ENCODE measurements at places on chromosomes 16 and 17. TPM values are rescaled to one million over a fixed set of nuclear protein-coding genes. Genes with fewer than 3 reads are reported as not detected.
A peak's percentile ranks its signal among the peaks of the same experiment; 100 is the strongest.

DNA sequence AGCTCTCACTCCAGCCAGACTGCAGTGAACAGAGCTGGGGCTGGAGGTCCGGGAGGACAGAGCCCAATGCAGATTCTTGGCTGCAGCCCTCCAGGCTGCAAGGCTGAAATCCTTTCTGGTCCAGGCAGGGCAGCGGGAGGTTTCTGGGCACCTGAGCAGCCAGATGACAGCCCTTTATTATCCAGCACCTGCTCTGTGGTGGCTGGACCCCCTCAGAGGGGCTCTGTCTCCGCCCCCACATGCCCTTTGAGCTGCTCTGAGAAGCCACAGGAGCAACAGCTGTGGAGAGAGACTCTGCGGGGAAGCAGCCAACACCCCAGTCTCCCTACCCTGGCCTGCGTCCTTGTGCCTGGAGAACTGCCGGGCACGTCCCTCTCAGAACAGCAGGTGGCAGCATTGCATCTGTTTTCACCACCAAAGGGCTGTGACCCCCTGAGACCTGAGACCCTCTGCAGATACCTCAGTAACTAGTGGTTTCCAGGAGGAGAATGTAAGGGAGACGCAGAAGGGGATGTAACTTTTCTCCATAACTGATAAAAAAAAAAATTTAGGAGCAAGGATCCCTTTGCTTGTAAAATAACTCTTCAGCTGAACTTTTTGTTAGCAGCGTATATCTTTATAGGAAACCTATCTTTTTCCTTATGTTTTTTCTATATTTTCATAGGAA is 3.7 kb upstream of the CNP start:
- DNase-seq, result peak; percentile 87

DNA sequence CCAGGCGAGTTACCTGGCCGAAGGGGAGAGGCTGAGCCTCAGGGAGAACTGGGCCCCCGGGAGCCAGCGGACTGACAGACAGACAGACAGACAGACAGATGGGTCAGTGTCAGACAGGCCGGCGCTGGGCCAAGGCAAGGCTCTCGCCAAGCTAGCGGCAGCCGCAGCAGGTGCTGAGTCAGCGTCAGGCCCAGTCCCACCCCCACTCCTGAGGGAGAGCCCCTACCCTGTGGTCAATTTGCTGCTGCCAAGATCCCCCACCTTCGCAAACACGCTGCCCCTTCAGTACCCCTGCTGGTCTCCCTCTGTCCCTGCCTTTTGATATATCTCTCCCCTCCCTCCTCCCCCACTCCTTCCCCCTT is 1.5 kb downstream of the FGF11 start:
- DNase-seq, result no peak

- no peak for DNase-seq
Observed at GRCh38 chr17:60147553-60148223, 2.1 kb upstream of the CA4 start.

DNA sequence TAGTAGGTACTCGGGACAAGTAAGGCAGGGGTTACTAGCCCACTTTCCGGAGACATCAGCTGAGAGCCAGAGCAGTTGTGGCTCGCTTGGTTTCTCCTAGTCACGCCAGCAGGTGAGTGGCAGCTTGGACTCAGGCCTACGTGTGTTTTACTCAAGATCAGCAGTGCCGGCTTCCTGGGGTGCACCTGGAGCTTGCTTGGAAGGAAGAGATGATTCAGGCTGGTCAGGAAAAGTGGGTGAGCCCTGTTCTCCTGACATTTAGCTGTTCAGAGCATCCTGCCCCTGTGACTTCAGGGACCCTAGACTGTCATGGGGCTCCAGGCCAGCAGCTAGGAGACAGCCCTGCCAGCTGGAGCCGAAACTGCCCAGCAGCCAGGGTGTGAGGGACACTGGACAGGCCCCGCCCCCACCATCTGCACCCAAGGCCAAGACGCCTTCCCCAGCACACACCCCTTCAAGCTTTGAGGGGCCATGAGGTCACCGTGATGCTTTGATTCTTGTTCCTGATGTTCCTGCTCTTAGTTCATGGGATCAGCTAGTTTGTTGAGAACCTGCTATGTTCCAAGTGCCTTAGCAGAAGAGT is 238.0 kb upstream of the CIBAR2 start:
- DNase-seq, result no peak

- no peak for DNase-seq
Observed at GRCh38 chr17:881778-882177, 97.8 kb downstream of the NXN start.

DNA sequence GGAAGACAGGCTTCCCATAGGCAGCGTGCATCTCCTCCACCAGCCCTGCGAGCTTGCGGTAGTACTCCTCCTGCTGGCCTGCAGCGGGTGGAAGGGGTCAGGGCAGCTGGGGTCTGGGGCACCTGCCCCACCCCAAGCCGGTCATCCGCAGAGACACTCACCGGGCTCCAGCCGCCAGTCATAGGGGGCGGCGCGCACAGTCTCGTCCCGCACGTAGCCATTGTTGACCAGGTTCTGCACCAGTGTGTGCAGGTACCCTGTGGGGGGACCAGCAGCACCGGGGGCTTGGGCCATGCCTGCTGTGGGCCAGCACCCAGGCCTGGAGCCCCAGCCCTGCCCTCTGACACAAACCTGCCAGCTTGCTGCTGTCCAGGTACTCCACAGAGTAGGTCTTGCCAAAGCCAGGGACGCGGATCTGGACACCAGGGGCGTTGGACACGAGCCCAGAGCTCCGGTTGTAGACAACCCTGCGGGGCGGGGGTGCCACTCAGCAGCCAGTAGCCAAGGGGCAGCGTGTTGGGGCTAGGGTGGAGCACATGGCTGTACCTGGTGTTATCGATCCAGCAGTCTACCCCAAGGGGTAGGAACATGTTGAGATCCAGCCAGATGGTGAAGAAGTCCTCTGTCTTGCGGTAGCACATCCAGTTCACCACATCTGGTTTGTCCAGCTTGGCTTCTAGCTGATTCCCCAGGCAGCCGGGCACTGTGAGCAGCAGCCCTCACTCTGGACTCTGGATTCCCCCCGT is 1.2 kb downstream of the LCAT start:
- DNase-seq, result no peak

DNA sequence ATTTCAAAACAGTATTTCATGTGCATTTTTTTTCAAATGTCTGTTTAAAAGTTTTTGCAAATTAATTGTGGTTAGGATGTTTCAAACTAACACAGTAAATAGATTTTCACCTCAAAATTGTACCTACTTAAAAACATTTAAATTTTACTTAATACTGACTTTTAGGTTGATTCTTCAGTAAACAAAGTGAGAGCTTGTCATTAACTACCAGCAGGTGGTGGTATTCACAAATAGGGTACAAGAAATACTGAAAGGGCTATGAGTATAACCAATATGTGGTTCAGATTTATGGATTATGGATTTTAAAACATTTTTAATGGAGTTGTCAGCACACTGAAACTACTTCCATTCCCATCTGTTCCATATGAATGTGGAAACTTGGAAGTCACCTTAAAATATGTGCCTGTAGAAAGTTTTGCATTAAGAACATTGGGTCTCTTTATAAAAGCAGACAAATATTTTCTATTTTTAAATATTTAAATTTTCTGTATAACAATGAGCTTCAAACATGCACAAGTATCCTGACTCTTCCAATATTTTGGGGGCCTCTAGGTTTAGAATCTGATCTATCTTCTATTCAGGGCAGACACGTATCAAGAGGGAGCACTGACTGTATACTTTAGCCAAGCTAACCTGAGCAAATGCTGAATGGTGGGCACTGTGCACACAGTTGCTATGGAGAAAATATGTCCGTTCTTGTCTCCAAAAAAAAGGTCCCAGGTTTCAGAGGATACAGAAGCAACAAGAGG is 155.6 kb downstream of the SNX11 start:
- DNase-seq, result no peak

- DNase-seq, result peak; percentile 72
Observed at GRCh38 chr16:50093607-50094539, 28.1 kb downstream of the HEATR3 start.

DNA sequence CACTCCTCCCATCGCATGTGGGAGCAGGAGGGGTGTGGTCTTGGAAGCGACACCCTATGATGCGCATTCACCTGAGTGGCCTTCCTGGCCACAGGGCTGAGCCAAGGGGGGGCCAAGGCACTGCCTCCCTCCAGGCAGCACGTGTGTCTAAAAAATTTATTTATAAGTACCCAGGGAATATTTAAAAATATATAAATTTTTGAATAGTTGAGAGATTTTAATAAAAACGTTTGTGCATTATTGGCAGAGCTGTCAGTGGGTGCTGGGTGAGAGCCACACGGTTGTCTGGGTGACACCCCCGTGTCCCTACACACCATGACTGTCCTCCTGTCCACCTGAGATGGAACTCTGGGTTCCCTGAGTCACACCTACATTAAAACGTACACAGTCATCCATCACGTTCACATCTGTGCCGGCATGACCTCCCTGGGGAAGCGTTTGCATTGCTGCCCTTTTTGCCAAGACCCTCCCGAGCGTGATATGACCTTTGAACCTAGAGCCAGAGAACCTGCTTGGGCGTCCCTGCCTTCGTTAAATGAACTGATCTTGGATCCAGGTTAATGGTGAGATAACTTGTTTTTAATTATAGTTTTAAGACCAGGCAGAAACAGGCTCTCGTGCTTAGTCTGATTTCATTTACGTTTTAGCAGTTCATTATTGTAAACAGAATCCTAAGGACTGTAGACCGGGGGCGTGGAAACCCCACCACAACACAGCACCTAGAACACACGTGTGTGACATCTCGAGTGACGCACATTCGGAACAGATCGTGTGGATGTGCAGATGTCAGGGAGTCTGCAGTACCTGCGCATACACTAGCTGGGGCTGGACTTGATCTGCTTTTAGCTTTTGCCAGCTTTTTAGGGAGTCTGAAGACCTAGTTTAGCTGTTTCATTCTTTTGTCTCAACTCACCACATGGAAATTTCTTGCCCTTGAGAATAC is 192.8 kb upstream of the CHMP6 start:
- DNase-seq, result no peak

- DNase-seq, result no peak
Observed at GRCh38 chr17:42720996-42721583, 23.8 kb downstream of the EZH1 start.

DNA sequence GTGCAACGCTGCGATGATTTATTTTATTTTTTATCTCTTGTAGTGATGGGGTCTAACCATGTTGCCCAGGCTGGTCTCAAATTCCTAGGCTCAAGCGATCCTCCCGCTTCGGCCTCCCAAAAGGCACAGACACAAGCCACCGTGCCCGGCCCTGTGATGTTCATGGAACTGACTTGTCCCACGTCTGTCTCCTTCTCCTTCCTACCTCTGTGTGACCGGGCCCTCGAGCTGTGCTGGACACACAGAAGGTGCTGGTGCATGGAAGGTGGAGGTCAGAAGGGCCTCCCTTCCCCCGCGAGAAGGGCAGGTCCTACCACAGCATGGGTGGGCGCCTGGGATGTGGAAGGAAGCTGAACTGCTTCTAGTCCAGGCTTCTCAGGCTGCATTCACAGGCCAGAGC is 88.0 kb downstream of the SEC14L1 start:
- no peak for DNase-seq

- no peak for DNase-seq
Observed at GRCh38 chr17:4023220-4023619, 59.0 kb upstream of the ATP2A3 start.

GRCh38 chr17:17778308-17779014 is 58.3 kb downstream of the SREBF1 start:
- DNase-seq, result peak; percentile 85

DNA sequence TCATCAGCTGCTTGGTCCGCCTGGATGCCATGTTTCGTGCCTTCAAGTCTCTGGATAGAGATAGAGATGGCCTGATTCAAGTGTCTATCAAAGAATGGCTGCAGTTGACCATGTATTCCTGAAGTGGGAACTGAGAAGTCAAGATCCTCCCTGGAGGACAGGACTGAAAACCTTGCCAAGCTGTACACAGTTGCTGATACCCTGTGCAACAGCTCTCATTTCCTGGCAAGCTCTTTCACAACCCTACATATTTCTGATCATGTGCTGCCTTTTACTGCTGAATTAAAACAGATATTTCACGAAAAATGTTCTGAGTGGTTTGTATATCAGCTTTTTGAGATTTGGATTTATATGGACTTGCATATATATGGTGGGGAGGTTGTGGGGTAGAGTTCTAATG is 898 bp downstream of the CAPNS2 start:
- DNase-seq, result no peak

DNA sequence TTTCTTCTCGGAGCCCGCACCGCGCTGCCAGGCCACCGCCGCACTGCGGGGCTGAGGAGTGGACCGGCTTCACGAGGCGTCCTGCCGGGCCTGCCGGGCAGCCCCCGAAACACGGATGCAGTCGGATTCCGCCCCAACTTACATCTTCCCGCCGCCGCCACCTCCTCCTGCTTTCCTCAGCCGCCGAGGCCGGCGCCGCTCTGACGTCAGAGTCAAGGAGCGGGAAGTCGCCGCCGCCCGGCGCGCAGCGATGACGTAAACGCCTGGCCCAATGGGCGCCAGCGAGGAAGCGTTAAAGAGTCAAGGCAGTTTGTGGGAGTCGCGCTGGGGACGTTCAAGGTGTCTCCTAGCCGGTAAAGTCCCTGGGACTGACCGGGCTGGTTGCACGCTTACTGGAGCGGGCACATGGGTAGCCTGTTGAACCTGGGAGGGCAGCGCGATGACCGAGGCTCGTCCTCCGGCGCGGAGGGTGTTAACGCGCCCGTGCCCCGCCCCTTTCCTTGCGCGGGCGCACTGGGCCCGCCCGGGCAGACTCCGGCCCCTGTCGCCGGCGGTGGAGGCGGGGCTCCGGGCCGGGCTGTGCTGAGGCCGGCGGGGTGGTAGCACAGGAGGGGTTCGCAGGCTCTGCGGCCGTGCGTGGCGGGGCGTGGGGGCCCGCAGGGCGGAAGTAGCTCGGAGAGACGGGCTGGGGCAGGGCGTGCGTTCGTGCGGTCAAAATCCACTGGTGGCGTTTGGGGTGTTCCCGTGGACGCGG is at the start of gene RNPS1:
RNPS1 (minus strand) TSS at position 214 of the 754 bp plus-strand sequence. CDS start 3,483 bp downstream, outside the sequence.
- DNase-seq, result peak; percentile 98

The APOBR gene
- total RNA-seq, result 2.9 TPM

The KRT9 gene
- not detected for total RNA-seq

The PPY gene
- total RNA-seq, result not detected

The PDK2 gene
- 48.6 TPM for total RNA-seq

The SSTR5 gene
- not detected for total RNA-seq

The DPEP2NB gene
- total RNA-seq, result not detected

The TBC1D3H gene
- not detected for total RNA-seq

The MARCHF10 gene
- total RNA-seq, result 2.1 TPM

The TBC1D3C gene
- not detected for total RNA-seq

The PROCA1 gene
- total RNA-seq, result 7.6 TPM

Measured in sciatic nerve (tissue), 2 donors.